ENCODE measurements at places on chromosomes 16 and 17.

GRCh38 chr16:89811321-89811720 lies 5.1 kb downstream of the FANCA start:
- no peak for DNase-seq

DNA sequence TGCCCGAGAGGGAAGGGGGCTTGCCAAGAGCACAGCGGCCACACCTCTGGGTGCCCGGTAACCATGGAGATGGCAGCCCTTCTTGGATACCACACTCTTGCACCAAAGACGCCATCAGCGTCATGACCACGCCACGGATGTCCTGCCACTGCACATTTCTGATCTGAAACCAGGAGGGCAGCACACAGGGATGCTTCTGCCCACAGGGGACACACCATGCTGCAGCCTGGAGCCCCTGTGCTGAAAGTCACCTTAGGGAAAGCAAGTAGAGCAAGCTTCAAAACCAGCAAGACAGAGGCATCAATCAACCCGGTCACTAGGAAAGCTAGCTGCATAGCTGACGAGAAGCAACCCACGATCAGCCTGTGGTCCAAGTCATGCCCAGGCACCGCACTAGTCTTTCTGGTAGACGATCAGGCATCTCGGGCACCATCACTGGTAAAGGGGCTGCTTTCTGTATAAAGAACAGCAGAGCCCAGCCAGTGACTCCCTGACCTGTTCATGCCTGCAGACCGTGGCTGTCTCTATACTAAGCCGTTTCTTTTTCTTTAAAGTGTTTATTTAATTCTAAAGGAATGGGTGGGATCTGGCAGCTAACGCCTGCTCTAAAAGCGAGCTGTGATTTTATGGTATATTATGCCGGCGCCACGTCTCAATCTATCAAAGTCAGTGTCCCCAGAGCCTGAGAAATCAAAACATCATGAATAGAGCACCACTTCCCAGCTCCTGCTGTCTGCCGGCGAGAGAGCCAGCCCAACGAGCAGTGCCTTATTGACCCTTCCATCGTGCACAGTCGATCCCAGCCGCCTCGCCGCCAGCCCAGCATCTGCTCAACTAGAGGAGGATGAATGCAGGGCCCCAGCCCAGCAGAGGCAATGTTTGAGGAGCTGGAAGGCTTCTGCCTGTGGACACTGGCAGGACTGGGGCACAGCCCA lies 244.7 kb downstream of the RBFOX3 start:
- DNase-seq: no peak

DNA sequence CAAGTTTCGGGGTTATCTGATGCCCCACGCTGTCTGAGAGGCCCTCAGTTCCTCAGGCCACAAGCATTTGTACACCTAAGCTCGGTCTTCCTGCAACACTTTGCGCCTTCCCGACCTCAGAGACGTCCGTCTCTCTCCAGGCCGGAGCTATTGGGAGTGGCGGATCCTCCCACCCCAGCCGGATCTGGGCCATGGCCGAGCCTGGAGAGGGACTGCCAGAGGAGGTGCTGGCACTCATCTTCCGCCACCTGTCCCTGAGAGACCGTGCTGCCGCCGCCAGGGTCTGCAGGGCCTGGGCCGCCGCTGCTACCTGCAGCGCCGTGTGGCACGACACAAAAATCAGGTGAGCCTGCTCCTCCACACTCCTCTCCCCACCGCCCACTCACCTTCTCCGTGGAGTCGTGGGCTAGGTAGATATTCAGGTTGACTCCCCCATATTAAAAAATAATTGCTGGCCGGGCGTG lies 1.9 kb downstream of the FBXL8 start:
- DNase-seq: no peak

GRCh38 chr17:17367931-17368330 lies 64.8 kb downstream of the NT5M start:
- no peak for DNase-seq

GRCh38 chr17:44587339-44587738 lies 30.1 kb downstream of the FZD2 start:
- DNase-seq: no peak

- DNase-seq: no peak
Observed at GRCh38 chr17:338442-339192, 14.0 kb downstream of the RPH3AL start.

DNA sequence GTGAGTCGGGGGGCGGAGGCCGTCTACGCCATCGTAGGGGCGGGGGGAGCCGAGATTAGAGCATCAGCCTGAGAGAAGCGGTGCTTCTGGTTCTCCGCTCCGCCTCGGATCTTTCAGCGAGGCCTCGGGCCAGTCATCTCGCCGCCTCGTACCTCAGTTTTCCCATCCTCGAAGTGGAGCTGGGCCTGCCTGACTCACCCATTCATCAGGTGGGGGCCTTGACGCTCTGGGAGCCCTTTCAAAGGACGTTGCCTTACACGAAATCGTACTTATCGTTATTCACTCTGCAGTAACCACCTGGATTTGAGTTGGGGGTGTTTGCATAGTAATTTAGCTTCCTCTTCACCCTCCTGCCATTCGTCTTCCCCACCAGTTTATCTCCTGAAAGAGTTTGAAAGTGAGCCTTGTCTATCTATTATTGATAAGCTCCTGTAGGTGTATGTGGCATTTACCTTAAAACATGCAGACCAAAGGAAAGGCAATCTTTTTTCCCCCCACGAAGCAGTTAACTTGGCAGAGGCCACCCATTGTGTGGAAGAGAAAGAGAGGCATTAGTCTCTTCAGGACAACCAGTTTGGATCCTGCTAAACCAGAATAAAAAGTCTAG lies 674 bp downstream of the TAF15 start:
- DNase-seq: no peak

- no peak for DNase-seq
Observed at GRCh38 chr16:381012-381788, 578 bp downstream of the PGAP6 start.

All from stimulated activated CD8-positive, alpha-beta memory T cell treated with anti-CD3 and anti-CD28 coated beads, Interleukin-15, amount 100 ng/mL, for 4 hours (primary cell).